ENCODE measurements at places on chromosomes 3 and 15.

- DNase-seq = no peak
Observed at GRCh38 chr3:184379358-184380184, at the start of gene CHRD. TSS of gene CHRD (plus strand) at chr3:184380054. CDS start at chr3:184380319, 265 bp downstream.

- no peak for DNase-seq
Observed at GRCh38 chr3:117411971-117412370, 702.4 kb downstream of the TUSC7 start.

GRCh38 chr3:186825294-186825821 is 17.2 kb upstream of the ADIPOQ start:
- DNase-seq = no peak

DNA sequence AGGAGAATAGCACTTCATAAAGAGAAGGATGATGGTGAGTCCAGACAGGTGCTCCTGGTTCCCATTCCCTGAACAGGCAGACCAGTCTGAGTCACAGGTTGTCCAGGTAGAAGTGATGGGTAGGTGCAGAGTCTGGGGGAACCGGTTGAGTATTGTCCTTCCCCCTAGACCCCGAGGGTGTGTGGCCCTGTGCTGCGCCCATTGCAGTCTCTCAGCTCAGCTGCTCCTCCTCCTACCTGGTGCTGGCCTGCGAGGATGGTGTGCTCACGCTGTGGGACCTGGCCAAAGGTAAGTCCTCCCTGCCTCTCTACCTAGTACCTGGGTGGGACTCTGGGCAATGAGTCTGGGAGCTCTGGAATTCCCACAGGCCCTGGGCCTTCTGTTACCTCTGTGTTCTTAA is 19.8 kb downstream of the MESP1 start:
- no peak for DNase-seq

DNA sequence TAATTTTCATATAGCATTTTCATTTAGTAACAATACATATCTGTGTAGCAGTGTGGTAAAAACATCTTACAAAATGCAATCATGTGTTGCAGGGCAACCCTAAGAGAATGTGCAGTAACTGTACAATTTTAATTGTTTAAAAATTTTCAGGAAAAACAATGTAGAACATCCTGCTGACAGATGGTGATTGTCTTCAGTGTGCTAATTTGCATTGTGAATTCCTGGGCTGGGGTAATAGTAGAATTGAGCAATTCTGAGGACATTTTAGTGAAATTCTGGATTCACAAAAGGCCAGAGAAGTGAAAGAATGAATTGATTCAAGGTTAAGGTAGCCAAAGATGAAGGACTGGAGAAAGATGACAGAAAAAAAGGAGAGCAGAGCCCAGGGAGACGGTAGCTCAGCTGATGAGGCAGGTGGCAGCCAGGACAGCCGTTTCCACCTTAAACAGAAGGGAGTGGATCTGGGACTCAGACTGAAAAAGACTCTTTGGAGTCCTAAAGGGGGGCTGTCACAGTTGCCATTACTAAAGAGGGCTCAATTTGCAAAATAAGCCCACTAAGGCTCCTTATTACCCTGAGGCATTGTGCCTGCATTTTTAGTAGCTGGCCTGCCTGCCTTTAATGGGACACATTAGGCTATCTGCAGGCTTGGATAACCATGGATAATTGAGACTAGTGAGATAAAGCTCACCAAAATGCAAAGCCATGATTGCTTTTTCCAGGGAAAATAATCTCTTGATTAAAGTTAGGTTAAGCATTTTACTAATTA is 8.6 kb downstream of the MAP3K13 start:
- DNase-seq = no peak

DNA sequence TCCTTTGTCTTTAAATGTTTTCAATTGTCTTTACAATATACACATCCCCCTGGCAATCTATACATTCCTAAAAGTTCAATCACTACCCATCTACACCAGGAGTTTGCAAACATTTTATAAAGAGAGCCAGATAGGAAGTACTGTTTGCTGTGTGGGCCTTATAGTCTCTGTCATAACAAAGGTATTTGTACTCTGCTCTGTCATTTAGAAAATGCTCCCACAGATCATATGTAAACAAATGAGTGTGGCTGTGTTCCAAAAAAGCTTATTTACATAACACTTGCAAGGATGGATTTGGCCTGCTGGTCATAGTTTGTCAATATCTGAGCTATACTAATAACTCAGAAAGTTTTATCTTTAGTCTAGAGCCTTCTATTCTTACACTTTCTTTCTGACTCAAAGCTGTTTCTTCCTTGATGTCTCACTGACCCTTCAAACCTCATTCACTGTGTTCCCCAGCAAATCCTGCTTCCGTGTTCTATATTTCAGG is 511.9 kb downstream of the GBE1 start:
- DNase-seq = no peak

GRCh38 chr3:24318677-24319287 is 175.9 kb downstream of the THRB start:
- no peak for DNase-seq

DNA sequence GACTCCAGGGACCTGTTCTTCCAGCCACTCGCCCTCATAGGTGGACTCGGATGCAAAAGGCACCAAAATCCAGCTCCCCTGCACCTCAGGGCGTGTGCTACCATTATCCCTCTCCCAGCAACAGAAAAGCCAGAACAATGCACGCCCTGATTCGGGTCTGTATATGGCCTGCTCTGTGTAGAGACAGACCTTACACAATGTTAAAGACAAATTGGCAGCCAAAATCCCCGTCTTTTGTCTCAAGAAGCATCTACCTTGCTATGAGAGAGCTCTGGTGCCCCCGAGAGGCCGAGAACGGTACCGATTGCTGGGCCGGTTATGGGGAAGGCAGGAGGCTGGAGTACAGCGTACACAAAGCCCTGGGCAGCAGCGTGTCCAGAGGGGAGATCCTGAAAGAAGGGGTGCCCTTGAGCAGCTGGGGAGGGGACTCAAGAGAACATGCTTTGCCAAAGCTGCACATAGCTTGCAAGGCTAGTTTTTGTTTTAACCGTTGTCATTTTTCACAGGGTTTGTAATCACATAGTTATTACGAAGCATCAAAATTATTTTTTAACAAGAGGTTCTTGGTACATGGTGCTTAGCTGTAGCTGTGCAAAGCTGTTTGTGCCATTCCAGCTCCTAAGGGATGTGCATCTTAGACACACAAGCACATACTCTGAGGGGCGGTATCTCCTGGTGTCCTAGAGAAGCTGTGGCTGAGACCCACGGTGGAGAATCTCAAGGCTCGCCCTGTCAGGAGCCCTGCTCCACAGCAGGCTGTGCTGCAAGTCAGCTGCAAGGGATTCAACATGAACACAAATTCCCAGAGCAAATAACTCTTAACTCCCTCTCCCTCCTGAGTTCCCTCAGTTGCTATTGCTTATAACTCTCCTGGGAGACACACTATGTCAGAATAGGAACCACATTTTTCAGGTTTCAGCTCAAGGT is 461.5 kb upstream of the PPP2R3A start:
- no peak for DNase-seq

- no peak for DNase-seq
Observed at GRCh38 chr3:184129012-184129411, 6.1 kb upstream of the EIF2B5 start.

DNA sequence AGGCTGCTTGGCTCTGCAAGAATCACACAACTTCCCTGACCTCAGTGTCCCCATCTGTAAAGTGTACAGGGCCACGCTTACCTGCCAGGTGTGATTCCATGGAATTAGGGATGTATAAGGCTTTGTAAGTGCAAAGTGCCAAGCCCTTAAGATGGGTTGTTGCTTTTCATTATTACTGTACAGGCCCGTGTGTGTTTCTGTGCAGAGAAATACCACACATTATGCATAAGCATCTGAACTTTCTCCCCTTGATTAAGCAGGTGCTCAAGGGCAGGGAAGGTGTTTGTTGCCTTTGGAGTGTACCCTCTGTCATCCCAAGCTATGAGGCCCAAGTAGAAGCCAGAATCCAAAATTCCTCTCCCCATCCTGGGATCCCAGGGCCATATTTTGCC is 13.6 kb upstream of the HRH1 start:
- DNase-seq = no peak

DNA sequence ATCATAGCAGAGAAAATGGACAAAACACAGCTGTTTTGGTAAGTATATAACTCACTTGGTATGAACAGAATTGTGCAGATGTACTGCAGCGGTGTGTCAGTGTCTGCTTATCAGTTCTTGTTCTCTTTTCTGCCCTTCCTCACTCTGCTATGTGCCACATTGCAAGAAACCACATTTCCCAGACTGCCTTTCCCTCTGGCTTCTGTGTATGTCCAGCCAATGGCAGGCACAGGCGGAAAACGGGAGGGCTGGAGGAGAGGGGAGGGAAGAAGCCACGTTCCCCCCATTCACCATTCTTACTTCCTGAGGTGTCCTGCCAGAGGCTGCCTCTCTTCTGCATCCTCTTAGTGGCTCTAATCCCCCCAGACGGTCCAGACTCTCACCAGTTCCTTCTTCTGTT is 15.4 kb downstream of the HHLA2 start:
- DNase-seq = no peak

- DNase-seq = no peak
Observed at GRCh38 chr15:43237842-43238470, 17.1 kb upstream of the EPB42 start.

DNA sequence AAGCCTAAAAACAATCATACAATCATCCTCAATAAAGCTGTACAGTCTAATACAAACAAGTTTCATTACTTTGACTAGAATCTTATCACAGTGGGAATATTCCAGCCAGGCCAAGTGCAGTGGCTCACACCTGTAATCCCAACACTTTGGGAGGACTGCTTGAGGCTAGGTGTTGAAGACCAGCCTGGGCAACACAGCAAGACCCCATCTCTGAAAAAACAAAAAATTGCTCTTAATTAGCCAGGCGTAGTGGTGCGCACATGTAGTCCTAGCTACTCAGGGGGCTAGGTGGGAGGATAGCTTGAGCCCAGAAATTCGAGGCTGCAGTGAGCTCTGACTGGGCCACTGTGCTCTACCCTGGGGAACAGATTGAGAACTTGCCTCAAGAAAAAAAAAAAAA is 3.3 kb downstream of the RPN1 start:
- DNase-seq = no peak

- no peak for DNase-seq
Observed at GRCh38 chr15:89116404-89116803, 28.1 kb downstream of the ABHD2 start.

DNA sequence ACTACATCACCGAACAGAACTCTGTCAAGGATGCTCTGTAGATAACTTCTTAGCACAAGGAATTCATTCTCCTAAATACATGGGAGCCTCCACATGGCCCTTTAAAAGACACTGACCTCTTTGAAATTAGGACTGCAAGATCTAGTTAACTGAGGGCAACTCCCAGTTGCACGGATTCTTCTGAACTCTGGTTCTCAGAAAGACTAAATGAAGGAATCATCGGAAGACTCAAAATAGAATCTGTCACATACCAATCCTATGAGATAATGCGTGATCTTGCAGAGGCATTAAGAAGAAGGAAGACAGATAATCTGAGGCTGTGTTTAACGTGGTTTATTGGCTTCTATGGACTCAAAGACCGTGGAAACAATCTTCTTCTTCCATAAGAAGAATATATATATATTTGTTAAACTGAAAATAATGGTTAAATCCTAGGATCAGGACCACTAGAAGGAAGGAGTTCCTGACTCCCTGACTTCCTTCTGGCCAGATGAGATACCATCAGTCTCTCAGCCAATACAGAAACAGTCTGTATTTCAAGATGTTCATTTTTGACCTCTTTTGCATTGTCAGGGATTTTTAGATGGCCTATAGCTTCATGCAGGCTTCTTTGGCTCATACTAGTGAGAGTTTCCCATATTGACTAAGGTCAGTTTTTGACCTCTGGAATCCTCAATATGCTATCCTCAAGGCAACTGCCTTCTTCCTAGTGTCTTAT is 33.9 kb upstream of the TBC1D23 start:
- no peak for DNase-seq

GRCh38 chr3:142852009-142852408 is 36.9 kb downstream of the PCOLCE2 start:
- DNase-seq = no peak

DNA sequence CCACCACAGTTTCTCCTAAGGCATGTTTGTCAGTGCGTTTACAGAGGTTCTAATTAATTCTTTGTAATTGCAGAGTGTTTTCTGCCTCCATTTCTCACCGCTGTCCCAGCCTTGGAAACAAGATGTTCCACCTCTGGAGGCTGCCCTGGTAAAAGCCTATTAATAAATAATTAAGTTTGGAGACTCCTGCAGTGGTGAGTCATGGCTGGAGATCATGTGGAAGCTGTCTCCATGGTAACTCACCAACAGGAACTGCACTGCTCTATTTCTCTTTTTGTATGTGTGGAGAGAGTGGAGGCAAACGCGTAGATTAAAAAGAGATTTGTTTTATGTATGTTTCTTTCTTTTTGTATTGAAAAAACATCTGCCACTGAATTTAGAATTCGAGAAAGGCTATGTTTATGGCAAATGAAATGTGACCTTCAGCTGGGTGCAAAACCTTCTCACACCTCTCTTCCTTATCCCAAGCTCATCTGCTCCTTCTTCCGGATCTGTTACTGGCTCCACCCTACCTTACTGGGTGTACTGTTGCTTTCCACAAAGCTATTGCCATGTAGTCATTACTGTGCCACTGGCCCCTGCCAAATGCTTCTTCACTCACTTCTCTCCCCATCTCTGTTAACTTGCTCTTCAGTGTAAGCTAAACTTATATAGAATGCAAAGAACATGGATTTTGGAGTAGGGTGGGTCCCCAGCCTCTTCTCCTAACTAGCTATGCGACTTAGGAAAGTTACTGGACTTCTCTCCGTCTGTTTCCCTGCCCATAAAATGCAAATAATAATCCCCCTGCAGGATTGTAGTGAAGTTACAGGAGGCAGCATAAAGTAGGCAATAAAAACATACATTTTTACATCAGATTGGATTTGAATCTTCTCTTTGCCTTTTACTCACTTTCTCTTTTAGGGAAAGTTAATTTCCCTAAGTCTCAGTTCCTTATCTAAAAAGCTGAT is 778.5 kb downstream of the NTRK3 start:
- no peak for DNase-seq

- no peak for DNase-seq
Observed at GRCh38 chr3:183491923-183492848, 63.3 kb downstream of the KLHL6 start.

GRCh38 chr3:169772305-169772896 is 795 bp upstream of the MYNN start:
- DNase-seq = no peak

DNA sequence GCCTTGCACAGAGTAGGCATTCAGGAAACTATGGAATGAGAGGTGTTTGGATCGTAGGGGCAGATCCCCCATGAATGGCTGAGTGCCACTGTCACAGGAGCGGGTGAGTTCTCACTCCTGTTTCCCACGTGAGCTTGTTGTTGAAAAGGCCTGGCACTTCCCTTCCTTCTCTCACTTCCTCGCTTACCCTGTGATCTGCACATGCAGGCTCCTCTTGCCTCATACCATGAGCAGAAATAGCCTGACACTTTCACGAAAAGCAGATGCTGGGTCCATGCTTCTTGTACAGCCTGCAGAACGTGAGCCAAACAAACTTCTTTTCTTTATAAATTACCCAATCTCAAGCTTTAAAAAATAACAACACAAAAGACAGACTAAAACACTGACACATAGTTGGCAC is 55.4 kb downstream of the AGBL1 start:
- DNase-seq = no peak

Measured in esophagus squamous epithelium (tissue), 5 donors.